Skin of body (tissue), 3 donors: ENCODE measurements at places on chromosomes 13 and 19. TPM values are rescaled to one million over a fixed set of nuclear protein-coding genes. Genes with fewer than 3 reads are reported as not detected.

DNA sequence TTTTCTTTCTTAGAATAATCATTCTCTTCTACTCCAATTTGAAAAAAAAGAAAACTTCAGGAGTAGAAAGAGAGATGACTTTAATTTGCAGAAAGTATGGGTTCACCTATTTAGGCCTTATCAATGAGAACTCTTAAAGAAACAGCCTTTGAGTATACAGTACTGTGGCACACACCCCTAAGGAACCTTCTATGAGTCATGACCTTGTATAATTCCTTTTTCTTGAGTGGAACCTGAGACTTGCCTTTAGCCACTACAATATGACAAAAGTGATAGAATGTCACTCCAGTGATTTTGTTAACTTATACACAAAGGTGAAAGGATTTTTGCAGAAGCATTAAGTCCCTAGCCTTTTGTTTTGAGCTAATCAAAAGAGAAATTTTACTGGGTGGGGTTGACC is 58.7 kb downstream of the ITGBL1 start:
- no peak for DNase-seq

DNA sequence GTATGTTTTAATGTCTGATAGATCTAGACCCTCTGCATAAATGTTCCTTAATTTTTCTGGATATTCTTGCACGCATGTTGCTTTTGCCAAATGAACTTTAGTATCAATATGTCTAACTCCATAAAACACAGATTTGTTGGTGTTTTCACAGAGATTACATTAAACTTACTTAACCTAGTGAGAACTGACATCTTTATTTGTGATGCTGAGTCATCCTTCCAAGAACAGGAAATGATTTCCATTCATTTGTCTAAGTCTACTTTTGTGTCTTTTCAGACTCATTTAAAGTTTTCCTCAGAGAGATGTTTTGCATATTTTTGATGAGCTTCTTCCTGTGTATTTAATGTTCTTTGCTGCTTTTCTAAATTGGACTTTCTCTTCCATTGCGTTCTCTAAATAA is 184.0 kb downstream of the SLC7A1 start:
- DNase-seq, result no peak

GRCh38 chr19:3114018-3114726 is 20.0 kb downstream of the GNA11 start:
- no peak for DNase-seq

GRCh38 chr13:103033999-103034398 is 32.2 kb downstream of the SLC10A2 start:
- DNase-seq, result no peak

GRCh38 chr19:43476606-43477005 is 11.2 kb upstream of the LYPD3 start:
- no peak for DNase-seq

DNA sequence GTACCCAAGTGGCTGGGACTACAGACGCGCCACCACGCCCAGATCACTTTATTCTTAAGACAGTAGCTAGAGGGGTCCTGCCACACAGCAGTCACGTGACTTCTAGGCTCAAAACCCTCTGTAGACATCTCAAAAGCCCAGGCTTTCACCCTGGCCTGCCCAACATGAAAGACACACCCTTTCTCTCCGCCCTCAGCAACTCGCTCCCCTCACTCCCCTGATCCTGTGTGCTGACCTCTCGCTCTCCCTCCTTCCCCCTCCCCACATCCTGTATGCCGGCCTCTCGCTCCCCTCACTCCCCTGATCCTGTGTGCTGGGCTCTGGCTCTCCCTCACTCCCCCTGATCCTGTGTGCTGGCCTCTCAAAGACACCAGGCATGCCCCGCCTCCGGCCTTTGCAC is 77.4 kb downstream of the SLC15A1 start:
- no peak for DNase-seq

DNA sequence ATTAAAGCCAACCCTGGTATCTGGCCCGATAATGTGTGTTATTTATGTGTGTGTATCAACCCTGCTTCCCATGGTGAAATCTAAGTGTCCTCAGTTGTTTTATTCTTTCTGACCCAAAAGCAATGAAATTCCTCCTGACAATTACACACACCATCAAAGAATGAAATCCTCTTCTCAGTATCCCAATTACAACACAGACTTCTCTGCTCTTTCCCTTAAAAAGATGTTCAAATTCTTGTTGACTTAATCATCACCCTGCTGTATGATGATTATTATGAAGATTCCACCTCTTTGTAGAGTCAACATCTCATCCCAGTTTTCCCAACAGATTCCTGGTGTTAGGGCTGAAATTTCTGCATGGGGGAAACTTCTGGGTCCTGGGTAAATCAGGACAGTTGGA is 8.9 kb upstream of the TRPC4 start:
- DNase-seq, result no peak

GRCh38 chr19:1324806-1325567 is 39.3 kb downstream of the EFNA2 start:
- DNase-seq, result peak; percentile 80

DNA sequence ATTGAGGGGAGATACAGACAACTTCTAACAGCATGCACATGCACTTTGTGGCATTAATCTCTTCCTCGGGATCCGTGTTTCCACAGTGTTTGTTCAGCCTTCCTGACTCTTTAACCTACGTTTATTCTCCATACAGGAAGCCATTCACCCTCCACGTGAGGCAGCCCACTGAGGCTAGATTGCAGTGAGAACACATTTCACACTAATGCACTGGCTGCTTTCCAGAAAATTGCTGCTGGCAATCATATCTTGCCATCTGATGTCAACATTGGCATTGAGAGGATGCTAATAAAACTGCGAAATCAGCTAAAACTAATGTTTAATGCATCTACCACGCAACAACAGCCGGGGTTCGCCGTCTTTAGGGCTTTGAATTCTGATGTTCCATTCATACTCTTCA is 30.0 kb downstream of the DCLK1 start:
- DNase-seq, result no peak

DNA sequence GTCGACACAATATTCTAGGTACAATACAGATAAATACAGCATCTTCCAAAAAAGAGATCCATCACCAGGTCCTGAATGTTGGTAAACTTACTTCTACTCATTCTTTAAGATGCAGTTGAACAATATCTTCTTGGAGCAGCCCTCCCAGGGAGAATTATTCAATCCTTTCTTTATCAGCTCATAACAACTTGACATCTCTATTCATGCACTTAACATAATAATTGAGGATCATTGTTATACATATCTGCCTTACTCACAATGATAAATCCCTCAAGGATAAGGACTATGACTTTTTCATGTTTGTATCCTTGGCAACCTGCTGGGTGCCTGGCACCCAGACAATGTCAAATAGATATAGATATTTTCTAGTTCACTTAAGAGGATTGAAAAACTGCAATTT is 219.5 kb downstream of the POU4F1 start:
- DNase-seq, result no peak

- DNase-seq, result no peak
Measured at GRCh38 chr13:100362781-100363180, 225.8 kb downstream of the GGACT start.

DNA sequence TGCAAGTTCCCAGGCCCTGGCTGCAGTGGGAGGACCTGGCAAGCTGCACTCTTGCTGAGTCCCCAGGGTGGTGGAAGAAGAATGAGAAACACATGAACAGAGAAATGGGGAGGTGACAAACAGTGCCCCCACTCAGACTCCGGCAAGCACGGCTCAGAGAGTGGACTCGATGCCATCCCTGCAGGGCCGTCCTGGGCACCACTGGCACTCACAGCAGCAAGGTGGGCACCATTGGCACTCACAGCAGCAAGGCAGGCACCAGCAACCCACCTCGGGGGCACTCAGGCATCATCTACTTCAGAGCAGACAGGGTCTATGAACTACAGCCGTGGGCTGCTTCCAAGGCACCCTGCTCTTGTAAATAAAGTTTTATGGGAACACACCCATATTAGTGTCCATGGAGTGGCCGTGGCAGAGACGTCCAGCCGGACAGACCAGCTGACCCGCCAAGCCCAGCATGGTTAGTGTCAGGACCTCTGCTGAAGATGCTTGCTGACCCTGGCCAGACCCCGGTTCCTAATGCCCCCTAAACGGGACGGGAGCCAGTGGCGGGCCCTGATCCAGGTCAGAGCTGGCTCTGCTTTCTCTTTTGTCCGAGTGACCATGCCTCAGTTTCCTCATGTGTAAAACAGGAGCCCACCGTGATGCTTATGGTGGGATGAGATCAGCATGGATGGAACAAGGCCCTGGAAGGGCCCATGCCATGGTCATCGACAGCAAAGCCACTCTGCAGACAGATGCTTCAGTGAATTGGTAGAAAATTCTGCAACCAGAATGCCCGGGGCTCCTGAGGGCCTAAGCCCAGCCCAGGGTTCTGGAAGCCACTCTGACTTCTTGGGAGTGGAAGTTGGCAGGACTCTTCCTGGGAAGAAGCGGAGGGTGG is 2.1 kb upstream of the F10 start:
- no peak for DNase-seq

- DNase-seq, result peak; percentile 32
Measured at GRCh38 chr13:51286135-51287002, 53.1 kb upstream of the SERPINE3 start.

DNA sequence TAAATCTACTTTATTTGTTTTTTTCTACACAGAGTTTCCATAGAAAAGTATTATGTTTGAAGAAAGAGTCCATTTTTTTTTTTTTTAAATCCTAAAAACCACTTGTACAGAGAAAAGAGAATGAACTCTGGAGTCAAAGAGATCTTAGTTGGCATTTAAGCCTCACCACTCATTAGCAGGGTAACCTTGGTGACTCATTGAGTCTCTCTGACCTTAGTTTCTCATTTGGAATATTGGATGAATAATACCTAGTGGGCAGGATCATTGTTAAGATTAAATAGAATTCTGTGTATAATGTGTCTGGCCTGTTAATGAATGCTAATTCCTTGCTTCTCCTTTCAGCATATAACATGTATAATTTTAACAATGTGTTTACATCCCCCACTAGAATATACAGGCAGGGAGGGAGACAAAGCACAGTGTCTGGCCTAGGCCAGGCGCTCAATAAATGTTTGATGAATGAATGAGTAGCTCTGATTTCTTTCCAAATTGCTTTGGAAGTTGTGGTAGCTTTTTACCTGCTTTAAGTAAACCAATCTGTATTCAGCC is 48.7 kb upstream of the MYCBP2 start:
- no peak for DNase-seq

GRCh38 chr19:48959341-48960239 is 4.9 kb downstream of the BAX start:
- no peak for DNase-seq

DNA sequence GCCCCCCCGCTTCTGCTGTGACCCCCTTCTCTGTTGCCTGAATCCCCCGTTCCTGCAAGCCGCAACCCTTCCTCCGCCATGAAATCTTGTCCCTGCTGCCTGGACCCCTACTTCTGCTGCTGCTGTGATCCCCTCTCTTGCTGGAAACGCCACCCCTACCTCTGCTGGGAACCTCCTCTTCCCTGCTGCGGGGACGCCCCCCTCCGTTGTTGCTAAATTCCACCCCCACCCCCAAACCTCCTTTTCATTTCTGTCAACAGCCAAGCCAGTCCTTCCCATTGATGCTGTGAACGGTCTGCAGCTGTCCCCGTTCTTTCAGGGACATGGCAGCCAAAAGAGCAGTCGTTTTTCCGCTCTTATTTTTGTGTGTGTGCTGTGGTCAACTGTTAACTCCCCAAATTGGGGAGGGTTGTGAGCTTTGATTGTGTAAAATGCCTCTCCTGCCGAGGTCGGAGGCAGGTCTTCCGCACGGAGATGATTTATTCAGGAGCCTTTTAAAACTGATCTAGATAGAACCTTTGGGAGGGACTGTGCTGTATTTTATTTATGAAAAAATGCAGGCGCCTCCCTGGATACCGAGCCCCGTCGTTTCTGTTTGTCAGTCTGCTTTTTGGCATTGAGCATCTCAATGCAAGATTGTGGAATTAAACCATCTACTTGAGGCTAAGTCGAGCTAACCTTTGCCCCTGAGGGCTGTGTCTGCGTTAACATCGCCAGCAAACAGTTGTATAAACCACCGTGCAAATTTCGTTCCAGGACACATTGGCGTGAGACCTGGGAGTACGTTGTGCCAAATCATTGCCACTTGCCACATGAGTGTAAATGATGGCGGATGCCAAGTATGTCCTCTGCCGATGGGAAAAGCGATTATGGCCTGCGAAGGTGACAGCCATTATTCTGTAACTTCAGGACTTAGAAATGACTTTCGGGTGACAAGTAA is 27.9 kb upstream of the NDUFS7 start:
- no peak for DNase-seq

- peak; percentile 73 for DNase-seq
Measured at GRCh38 chr13:35722458-35723052, 246.1 kb upstream of the MAB21L1 start.

DNA sequence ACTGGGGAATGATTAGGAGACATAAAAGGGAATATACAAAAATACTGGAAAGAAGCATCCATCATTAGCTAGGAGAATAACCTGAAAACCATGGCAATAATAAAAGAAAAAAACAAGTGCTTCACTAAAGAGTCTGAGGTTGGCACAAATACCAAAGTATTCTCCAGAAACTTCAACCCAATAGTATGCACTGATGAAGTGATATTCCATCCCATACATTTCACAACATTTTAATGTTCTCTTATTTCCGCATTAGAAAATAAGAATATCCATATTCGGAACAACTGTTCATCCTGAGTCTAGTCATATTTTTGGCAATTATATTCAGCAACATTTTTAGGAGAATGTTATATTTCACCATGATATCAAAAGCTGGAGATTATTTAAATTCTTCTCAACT is 116.2 kb downstream of the POSTN start:
- DNase-seq, result peak; percentile 42

DNA sequence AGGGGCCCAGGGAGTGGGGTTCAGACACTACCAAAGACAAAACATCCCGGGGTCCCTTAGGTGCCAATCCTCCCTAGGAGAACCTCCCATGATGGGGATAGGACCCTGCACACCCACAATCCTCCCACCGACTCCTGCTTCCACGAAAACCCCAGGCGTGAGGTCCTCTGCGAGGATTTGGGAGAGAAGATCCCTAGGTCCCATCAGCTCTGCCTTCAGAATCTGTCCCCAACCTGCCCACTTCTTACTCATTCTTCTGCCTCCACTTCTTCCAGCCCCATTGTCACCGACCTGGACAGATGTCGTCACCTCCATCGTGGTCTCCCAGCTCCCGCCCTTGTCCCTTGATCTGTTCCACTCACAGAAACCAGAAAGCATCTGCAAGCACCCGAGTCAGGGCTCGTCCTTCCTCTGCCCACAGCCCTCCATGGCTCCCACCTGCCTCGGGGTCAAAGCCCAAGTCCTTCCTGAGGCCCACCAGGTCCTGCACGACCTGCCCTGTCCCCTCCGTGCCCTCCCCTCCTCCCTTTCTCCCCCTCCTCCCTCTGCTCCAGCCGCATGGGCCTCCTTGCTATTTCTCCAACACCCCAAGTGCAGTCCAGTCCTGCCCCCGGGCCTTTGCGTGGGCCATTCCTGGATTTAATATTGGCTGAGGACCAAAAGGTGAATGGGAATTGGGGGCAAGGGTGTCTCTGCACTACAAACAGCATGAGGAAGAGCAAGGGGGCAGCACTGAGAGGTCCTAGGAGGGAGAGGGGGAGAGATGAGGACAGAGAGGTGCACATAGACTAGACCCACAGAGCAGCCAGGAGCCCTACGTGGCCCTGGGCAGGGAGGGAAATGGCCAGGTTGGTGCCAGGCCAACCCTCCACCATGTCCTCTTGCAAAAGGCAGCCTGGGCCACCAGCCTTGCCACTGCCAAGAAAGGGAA is 51.3 kb downstream of the PTPRS start:
- DNase-seq, result no peak

The FGF14 gene
- 1.6 TPM for total RNA-seq

The NKPD1 gene
- total RNA-seq, result 4.2 TPM

The NLRP5 gene
- total RNA-seq, result not detected

The ZNF296 gene
- 0.39 TPM for total RNA-seq

The ZNF439 gene
- total RNA-seq, result 8.4 TPM

The LTBP4 gene
- total RNA-seq, result 72.0 TPM

The RASL11A gene
- total RNA-seq, result 4.6 TPM

The RFPL4AL1 gene
- not detected for total RNA-seq

The SULT2B1 gene
- 16.2 TPM for total RNA-seq
